ENCODE measurements at places on chromosomes 12 and 14.
A peak's percentile ranks its signal among the peaks of the same experiment; 100 is the strongest.

DNA sequence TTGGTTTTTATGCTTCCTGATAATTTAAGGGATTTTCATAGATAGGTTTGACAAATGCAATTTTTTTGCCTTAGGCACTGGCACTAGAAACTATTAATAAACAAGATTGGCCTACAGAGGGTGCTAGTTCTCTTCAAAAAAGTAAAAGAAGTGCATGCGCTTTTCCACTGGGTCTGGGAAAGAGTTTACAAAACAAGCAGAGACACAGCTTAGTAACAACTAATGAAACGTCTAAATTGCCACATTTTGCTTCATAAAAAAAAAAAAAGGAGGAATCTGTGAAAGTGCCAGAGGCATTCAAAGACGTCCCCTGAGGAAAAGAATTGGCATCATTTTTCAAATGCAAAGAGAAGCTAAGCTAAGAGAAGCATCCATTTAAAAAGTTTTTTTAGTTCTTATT lies 58.3 kb upstream of the EEA1 start:
- peak; percentile 61 for DNase-seq

DNA sequence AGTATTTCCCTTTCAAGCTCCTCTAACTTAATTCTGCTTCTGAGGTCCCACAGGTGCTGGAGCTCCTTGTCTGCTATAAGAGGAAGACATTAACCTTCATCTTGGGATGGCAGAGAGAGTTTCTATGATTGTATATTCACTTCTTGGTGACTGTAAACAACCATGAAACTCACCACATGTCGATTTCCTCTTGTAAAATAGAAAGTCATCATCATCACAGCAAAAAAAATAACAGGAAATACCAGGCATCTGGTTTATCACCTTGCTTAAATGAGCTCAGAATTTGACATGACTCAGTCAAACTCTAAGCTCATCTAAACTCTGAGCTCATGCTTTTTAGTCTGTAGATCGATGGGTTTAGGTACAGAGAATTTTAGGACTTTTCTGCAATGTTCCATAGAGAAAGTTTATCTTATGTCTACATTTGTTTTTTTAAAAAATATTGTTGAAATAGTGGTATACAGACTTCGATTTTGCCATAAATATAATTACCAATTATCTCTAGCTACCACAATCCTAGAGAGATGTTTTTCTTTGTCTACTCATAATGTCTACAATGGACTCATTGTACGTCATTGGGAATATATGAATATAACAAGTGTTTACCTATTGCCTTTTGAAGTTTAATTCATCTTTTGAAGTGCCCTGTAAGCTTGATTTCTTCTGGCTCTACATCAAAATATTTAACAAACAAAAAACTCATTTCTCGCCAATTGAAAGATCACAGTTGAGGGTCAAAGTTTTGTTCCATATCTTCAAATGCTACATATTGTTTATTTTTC lies 58.4 kb downstream of the IGF1 start:
- peak; percentile 14 for DNase-seq

- no peak for DNase-seq
Observed at GRCh38 chr12:94460616-94460959, 921 bp upstream of the CEP83 start.

- no peak for DNase-seq
Observed at GRCh38 chr12:67386869-67387565, 117.9 kb downstream of the CAND1 start.

GRCh38 chr14:30808576-30808975 lies 65.8 kb upstream of the COCH start:
- no peak for DNase-seq

DNA sequence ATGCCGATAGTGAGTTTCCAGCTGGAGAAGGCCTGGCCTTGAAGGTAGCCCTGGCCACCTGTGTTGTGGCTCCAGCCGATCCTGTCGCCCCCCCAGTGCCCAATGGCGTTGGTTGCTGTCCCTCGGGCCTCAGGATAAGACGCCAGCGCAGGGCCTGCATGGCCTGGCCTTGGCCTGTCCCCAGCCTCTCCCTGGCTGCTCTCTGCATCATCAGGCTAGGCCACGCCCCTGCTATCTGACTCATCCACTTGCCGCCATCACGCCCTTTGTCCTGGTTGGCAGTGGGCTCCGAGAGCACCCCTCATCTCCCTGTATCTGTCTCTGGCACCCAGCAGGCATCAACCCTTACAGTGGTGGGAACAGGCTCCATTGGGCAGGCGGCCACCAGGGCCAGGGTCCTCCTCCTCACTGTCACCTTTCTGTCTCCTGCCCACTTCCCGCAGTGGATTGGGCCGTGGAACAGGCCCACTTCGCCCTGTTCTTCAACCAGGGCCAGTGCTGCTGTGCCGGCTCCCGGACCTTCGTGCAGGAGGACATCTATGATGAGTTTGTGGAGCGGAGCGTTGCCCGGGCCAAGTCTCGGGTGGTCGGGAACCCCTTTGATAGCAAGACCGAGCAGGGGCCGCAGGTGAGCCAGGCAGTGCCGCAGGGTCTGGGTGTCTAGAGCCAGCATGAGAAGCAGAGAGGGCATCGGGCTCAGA lies 25.6 kb downstream of the ALDH2 start:
- DNase-seq = no peak

- peak; percentile 47 for DNase-seq
Observed at GRCh38 chr12:14239350-14239934, 126.0 kb upstream of the ATF7IP start.

DNA sequence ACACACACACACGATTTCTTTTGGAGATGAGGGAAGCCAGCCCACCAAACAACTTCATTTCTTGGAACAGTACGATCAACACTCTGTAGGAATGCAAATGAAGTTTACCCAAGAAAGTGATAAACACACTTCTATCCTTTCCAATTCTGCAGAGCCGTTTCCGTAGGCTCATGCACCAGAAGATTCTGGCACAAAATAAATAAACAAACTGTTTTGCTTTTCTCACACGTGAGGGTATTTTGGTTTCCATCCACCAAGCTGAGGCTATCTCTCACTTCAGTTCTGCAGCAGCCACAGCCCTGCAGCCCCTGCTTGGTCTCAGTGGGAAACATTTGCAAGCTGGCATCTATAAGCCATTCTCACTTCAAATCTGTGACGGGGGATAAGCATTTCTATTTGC lies 15.3 kb upstream of the TSPAN11 start:
- no peak for DNase-seq

DNA sequence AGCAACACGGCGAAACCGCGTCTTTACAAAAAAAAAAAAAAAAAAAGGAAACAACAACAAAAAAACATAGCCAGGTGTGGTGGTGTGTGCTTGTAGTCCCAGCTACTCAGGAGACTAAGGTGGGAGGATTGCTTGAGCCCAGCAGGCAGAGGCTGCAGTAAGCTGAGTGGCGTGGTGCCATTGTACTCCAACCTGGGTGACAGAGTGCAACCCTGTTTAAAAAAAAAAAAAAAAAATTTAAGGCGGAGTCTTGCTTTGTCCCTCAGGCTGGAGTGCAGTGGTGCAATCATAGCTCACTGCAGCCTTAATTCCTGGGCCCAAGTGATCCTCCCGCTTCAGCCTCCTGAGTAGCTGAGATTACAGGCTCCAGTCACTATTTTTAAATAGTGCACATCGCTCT lies 18.2 kb upstream of the FIGNL2 start:
- no peak for DNase-seq

GRCh38 chr12:48961331-48961730 lies 4.0 kb upstream of the ARF3 start:
- DNase-seq = no peak

- DNase-seq = no peak
Observed at GRCh38 chr12:45203767-45204166, 12.1 kb upstream of the ANO6 start.

DNA sequence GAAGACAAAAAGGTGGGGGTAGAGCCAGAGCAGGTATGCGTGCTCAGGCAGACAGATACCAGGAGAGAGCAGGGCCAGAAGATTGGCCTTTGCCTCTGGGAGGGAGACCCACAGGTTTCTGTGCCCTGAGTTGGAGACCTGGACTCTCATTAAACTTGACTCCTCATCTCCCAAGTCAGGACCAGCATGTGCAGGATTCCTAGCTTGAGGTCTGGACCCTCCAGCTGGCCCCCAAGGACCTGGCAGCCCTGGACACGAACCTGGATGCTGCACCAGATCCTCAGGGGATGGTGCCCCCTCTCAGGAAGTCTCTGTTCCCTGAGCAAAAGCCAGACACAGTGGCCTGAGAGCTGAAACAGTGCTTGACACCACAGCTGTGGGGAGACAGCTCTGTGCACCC lies 10.5 kb upstream of the KRT73 start:
- DNase-seq = no peak

All from A549 (cell line).